ENCODE measurements at places on chromosomes 1 and 21.
A peak's percentile ranks its signal among the peaks of the same experiment; 100 is the strongest.

GRCh38 chr21:43777953-43778352 is 1.8 kb upstream of the CSTB start:
- DNase-seq = no peak

GRCh38 chr1:23980728-23981070 is 572 bp upstream of the SRSF10 start:
- peak; percentile 82 for DNase-seq

GRCh38 chr1:7632176-7632575 is 138.9 kb upstream of the VAMP3 start:
- no peak for DNase-seq

DNA sequence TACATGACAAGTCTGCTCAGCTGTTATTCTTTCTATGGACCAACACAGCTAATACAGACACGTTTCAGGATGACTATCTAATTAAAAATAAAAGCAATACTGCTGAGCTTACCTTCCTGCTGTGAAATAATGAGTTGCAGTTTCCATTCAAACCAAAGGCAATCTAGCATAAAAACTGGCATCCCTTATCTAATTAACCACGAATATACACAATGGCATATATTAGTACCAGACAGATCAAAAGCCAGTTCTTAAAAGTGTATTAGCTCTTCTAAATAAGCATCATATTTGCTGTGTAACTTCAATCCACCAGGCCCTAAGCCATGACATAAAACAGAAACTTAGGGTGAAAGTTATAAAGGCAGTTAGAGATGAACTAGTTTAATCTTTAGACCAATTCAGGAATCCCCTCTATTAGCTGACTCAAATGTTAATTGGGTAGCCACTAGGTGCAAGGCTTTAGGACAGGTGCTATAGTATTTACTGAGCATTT is 20.6 kb downstream of the TESK2 start:
- no peak for DNase-seq

DNA sequence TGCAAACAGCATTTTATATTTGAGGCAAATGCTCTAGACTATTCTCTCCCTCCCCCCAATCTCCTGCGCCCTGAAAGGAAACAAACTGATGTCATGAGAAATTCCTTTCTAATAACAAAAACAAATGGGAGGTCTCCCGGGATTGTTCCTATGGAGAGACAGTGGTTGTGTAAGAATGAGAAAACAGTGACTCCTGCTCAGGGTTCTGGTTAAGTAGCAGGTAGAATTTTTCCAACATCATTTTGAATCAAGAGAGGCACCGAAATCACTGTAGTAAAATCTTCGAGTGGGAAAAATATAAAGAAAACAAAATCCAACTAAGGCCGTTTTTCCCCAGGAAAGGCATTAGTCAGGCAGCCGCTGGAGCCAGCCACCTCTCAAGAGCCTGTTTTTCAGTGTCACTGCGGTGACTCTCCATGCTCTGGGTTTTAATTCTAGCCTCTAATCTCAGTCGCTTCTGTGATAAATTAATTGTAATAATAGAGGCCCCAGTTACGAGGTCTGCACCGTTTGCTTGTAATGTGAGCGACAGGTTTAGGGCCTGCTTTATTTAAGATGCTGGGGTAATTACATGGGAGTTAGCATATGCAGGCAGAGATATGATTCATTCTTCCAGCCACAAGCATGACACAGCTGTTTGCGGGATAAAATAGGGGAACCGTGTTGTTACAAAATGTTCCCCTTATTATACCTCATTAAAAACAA is 80.3 kb downstream of the RNF220 start:
- no peak for DNase-seq

DNA sequence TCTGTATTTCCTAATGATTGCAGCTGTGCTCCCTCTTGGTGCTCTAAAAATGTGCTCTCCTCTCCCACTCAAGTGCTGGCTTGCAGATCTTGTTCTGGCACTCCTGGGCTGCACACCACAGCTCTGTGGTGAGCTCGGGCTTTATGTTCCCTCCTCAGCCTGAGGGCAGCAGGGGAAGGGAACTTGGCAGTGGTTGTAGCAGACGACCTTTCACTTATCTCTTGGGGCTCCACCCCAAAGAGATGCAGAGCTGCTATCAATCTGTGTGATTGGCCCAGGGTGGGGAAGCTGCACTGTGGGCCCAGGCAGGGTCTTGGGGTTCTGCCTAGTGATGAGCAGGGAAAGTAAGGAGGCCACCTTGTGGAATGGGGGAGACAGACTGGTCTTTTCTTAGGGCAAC is 143.5 kb upstream of the GORAB start:
- DNase-seq = no peak

- no peak for DNase-seq
Observed at GRCh38 chr1:79469139-79469538, 462.6 kb upstream of the ADGRL4 start.

DNA sequence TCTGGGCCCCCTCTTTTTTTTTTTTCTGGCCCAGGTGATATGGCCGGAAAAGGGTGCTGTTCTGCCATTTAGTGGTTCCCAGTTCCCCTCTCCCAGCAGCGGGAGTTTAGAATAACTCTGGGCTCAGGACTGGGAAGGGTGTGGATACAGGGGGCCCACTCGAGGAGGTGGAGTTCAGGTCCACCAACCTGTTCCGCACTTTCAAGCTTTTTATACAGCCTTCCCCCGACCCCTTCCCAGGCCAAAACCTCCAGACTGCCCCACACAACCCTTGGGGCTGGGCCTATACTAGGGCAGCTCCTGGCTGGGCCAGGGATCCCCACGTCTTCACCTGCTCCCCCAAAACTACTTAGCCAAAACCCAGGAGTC is 402 bp downstream of the PLEKHG5 start:
- no peak for DNase-seq

DNA sequence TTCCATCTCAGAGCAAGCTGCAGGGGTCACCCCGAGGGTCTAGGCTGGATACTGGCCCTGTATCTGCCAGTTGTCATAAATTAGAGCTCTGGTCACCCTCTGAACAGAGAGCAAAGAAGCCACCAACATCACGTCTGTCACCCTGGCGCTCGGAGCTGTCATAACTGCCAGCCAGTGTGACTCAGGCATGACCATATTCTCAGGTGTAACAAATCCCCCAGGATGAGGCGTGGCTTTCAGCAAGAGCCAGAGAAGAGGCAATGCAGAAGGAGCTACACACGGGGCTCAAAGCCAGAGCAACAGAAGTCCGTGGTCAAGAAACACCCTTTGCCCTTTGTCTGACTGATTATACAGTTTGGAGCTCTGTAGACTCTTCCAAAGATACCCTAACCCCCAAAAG is 40.0 kb downstream of the PRAMEF20 start:
- no peak for DNase-seq

GRCh38 chr1:160521554-160521953 is 1.5 kb downstream of the SLAMF6 start:
- DNase-seq = no peak

GRCh38 chr1:109466125-109466451 is 258 bp upstream of the SYPL2 start:
- DNase-seq = no peak

DNA sequence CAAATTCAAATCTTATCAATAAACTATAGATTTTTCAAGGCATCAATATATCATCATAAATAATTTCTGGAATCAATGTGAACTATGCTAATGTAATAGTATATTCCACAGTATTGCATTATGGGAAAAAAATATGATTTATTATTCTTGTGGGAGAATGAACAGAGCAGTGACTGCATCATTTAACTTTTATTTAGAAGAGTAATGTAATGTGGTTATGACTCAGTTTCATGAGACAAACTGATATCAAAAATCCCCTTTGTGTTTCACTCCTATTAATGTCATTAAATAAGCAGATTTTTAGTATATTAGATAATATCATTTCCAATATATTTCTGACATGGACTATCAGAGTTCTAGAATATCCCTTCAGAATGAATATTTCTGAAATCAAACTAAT is 187.6 kb downstream of the LRRC40 start:
- no peak for DNase-seq

- DNase-seq = no peak
Observed at GRCh38 chr1:44701141-44701573, 26.6 kb downstream of the ARMH1 start.

- DNase-seq = no peak
Observed at GRCh38 chr1:234256359-234256758, 116.9 kb upstream of the COA6 start.

GRCh38 chr1:213606252-213606820 is 381.4 kb upstream of the PROX1 start:
- DNase-seq = no peak

DNA sequence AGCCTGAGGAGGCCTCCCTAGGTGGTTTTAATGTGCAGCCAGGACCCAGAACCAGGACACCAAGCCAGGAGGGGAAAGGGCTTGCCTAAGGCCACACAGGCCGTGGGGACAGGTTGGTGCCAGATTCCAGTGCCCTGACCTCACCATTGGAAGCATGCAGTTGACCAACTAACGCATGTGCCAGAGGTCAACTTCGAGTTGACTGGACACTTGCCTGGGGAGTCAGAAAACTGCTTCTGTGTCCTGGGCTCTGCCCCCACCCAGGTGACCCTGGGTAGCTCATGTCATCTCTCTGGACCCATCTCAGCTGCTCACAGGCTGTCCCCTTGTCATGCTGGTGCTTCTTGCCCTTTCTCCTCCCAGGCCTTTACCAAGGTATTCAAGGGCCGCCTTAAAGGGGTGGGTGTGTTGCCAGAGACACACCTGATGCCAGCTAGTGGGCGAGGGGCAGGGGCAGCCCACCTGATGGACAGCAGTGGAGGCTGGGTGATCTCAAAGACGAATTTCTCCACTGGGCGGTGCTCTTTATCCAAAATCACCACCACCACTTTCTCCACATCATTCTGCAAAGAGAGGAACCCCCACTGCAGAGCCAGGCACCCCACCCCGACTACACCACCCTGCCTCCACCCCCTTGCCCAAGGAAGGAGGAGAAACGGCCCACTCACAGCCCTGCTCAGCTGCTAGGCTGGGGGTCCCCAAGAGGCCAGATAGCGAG is 4.4 kb downstream of the MAD2L2 start:
- DNase-seq = no peak

DNA sequence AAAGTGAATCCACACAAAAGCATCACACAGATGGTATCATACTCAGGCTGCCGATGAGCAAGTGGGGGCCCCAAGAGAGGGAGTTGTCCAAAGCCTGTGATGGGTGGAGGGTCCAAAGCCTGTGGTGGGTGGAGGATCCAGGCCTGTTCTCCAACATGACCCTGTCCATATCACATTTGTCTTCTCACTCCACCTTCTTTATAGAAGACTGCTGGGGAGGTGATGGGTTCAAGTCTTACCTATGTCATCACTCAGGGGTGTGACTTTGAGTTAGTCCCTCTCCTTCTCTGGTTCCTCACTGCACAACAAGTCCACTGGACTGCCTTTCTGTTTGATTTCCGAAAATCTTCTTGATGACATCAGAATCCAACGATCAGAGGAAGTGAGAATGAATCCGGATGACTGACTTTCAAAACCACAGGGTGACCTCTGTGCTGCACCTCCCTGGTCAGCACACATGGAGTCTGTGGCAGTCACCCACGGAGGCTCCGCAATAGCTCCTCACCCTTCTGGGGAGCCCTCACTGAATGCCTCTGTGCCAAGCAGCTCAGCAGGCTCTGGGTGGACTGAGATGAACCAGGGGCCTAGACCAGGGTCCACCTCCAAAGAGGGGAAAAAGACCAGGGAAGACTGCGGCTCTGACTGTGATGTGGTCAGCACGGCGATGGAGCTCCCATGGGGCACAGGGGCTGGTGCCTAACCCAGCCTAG is 166.8 kb downstream of the HIVEP3 start:
- DNase-seq = peak; percentile 31

DNA sequence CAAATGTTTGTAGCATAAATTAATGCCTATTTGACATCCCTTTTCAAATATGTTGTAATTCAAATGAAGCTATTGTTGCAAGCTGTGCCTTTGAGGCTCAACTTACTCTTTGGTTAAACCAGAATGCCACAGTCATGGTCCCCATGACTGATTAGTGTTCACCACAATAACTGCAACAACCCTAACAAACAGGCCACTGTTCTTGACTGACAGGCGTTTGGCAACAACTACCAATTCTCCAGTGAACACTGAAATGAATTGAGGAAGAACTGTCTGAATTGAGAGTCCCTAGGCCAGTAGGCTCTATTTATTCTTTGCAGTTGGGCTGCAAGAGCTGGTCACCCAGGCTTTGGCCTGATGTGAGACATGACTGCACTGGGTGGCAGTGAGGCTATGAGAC is 6.6 kb upstream of the TMEM167B start:
- DNase-seq = no peak

DNA sequence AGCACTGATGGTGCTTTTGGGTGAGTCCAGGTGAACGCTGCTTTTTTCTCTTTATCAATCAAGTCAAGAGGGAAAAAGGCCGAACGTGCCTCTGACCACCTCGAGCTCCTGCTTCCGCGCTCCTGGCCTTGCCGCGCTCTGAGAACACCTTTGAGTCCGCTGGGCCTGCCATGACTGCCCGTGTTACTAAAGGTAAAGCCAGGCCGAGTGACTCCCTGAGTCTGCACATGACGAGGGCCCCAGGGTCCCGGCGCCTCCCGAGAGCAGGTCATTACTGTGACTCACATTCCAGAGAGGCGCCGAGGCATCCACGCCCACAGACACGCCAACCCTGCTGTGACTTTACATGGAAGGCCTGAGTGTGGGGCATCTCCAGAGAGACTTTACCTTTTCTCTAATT is 11.1 kb downstream of the POFUT2 start:
- DNase-seq = no peak

- DNase-seq = no peak
Observed at GRCh38 chr1:229046251-229046853, 224.6 kb upstream of the RAB4A start.

- no peak for DNase-seq
Observed at GRCh38 chr1:165501330-165501969, 42.4 kb upstream of the LRRC52 start.

DNA sequence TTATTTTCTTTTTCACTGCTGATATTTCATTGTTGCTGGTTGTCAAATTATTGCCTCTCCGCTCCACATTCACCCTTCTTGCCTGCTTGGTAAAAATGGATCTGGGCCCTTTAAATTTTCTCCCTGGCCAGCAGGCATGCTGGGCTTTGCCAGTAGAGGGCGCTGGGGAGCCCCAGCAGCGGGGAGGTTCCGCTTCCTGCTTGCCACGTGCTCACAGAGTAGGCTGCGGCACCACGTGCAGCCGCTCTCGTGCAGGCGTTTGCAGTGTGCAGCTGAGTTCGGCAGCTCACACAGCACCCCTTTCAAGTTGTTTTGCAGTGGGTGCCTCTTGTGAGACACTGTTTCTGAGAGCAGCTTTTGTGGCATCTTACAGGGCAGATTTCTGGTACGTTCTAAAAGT is at the start of gene ACTL8:
ACTL8 (plus strand) TSS at position 214 of the 400 bp plus-strand sequence. CDS start 67,676 bp downstream, outside the sequence.
- DNase-seq = peak; percentile 14

Data from activated CD4-positive, alpha-beta T cell treated with anti-CD3 and anti-CD28 coated beads, Interleukin-2, amount 50 U/mL, for 48 hours (primary cell).